ENCODE measurements at places on chromosomes 3 and 15.

DNA sequence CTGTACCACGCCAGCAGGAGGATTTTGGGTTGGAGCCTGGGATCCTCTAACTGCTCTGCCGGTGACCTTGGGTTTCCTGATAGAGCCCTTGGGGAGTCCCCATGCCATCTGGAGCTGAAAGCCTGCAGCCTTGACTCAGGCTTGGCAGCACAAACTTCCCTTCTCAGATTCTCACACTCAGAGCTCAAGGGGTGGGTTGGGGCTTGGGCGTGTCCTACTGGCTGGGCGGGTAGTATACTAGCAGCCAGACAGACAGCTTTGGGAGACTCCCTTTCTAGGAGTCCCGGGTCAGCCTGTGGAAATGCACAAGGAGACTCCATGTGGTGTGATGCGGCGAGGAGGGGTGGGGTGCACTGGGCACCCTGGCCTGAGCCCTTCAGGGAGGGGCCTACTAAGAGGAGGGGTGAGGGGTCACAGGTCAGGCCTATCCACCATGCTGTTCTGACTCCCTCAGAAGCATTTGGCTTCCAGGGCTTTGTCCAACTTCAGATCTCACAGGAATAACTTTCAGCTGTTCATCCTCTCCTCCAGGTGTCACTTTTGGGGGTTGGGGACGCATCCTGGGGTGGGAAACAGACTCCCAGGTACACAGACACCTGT, 21.6 kb upstream of the PLXNA1 start:
- H3K4me3 ChIP-seq = no peak overlapping the region
- no peaks in the 10 kb centered on the region for H3K27me3 ChIP-seq
- peaks cover 10% of the 10 kb centered on the region for H3K4me1 ChIP-seq
- peak; percentile 52 for DNase-seq
- peak overlapping the region; percentile 78 for H3K27ac ChIP-seq

- no peaks in the 10 kb centered on the region for H3K27me3 ChIP-seq
- H3K4me3 ChIP-seq = no peak overlapping the region
- no peaks in the 10 kb centered on the region for H3K4me1 ChIP-seq
- H3K36me3 ChIP-seq = no peaks in the 10 kb centered on the region
- DNase-seq = no peak
- H3K27ac ChIP-seq = no peak overlapping the region
Measured at GRCh38 chr3:674116-674515, 418.7 kb upstream of the CNTN6 start.

GRCh38 chr3:141854599-141854998, 21.8 kb upstream of the ATP1B3 start:
- no peaks in the 10 kb centered on the region for H3K36me3 ChIP-seq
- no peak overlapping the region for H3K4me3 ChIP-seq
- no peak for DNase-seq
- no peaks in the 10 kb centered on the region for H3K27me3 ChIP-seq

GRCh38 chr15:85414495-85414894, 34.1 kb downstream of the AKAP13 start:
- DNase-seq = no peak
- H3K27ac ChIP-seq = no peak overlapping the region
- H3K27me3 ChIP-seq = no peaks in the 10 kb centered on the region
- H3K4me1 ChIP-seq = no peaks in the 10 kb centered on the region

GRCh38 chr3:187739094-187739560, 6.1 kb downstream of the BCL6 start:
- peak overlapping the region; percentile 73 for H3K4me3 ChIP-seq
- peak overlapping the region; percentile 99 for H3K27ac ChIP-seq
- DNase-seq = no peak
- H3K27me3 ChIP-seq = no peaks in the 10 kb centered on the region

- H3K27ac ChIP-seq = no peak overlapping the region
- H3K36me3 ChIP-seq = no peaks in the 10 kb centered on the region
- no peak overlapping the region for H3K4me3 ChIP-seq
- H3K27me3 ChIP-seq = no peaks in the 10 kb centered on the region
- H3K4me1 ChIP-seq = no peaks in the 10 kb centered on the region
Measured at GRCh38 chr3:34150992-34151391, 352.6 kb downstream of the PDCD6IP start.

- H3K36me3 ChIP-seq = no peaks in the 10 kb centered on the region
- H3K4me3 ChIP-seq = no peak overlapping the region
- H3K27ac ChIP-seq = peak overlapping the region; percentile 41
- DNase-seq = no peak
- H3K27me3 ChIP-seq = no peaks in the 10 kb centered on the region
Measured at GRCh38 chr3:149612456-149612855, 45.4 kb downstream of the WWTR1 start.

DNA sequence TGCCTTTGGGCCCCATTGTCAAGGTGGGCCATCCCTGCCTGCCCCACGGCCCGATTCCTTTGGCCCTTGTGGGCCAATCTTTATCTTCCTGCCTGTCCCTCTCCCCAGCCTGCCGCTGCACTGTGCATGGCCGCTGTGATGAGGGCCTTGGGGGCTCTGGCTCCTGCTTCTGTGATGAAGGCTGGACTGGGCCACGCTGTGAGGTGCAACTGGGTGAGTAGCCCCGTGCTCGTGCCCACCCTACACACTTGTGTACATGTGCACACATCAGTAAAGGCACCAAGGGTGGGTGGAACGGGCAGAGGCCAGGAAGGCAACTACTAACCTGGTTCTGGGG, 12.2 kb downstream of the NT5DC2 start:
- no peaks in the 10 kb centered on the region for H3K27me3 ChIP-seq
- H3K27ac ChIP-seq = no peak overlapping the region
- no peaks in the 10 kb centered on the region for H3K36me3 ChIP-seq
- H3K4me1 ChIP-seq = peaks cover 3% of the 10 kb centered on the region
- no peak for DNase-seq
- no peak overlapping the region for H3K4me3 ChIP-seq

DNA sequence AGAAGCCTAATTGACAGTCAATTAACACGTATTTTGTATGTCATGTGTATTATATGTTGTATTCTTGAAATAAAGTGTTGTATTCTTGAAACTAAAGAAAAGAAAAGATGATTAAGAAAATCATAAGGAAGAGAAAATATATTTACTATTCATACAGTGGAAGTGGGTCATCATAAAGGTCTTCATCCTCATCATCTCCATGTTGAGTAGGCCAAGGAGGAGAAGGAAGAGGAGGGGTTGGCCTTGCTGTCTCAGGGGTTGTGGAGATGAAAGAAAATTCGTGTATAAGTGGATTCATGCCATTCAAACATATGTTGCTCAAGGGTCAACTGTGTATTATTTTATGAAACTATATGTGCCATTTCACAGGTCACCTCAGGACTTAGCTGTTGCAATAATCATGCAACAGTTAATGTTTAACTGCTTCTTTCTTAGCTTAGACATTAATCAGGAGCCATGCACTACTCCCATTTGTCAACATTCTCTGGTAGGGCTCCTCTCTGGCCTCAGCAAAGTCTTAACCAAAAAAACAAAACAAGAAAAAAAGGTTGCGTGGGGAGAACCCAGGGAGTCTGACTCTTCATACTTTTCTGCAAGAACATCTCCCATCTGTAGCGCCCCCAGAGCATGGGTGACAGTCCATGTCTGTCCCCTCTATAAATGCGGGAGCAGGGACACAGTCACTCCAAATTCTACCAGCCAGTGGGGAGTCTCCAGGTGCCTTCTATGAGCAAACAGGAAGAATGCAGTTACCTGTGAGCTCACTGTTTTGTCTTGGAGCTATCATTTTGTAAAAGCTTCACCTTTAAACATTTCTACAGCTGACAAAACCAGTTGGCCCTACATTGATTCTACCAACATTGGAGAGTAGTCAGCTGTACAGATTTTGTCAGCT, 19.9 kb upstream of the LRRC2 start:
- no peak for DNase-seq
- no peaks in the 10 kb centered on the region for H3K27me3 ChIP-seq
- H3K36me3 ChIP-seq = no peaks in the 10 kb centered on the region
- H3K4me3 ChIP-seq = no peak overlapping the region

DNA sequence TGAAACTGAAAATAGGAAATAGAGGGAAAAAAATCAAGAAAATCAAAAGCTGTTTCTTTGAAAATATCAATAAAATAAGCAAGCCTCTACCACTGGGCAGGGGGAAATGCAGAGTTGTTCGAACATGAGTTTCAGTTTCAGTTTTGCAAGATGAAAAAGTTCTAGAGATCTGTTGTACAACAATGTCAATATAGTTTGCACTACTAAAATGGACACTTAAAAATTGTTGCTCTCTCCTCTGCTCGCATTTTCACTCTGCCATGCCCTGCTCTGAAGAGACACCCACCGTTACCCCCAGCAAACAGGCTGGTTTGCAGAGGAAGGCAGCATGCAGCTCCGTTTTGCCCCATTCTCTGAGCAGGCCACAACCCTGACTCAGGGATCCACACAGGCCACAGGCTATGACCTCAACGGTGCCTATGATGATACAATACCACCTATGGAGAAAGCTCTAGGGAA, 64.5 kb downstream of the ZNF148 start:
- peak overlapping the region; percentile 6 for H3K4me3 ChIP-seq
- H3K27me3 ChIP-seq = no peaks in the 10 kb centered on the region
- no peaks in the 10 kb centered on the region for H3K4me1 ChIP-seq
- DNase-seq = no peak
- H3K27ac ChIP-seq = no peak overlapping the region
- H3K36me3 ChIP-seq = no peaks in the 10 kb centered on the region

GRCh38 chr15:99014803-99015697, 7.5 kb upstream of the PGPEP1L start:
- peak overlapping the region; percentile 89 for H3K27ac ChIP-seq
- DNase-seq = peak; percentile 80
- peak overlapping the region; percentile 66 for H3K4me3 ChIP-seq
- no peaks in the 10 kb centered on the region for H3K36me3 ChIP-seq
- H3K4me1 ChIP-seq = peaks cover 6% of the 10 kb centered on the region
- no peaks in the 10 kb centered on the region for H3K27me3 ChIP-seq

DNA sequence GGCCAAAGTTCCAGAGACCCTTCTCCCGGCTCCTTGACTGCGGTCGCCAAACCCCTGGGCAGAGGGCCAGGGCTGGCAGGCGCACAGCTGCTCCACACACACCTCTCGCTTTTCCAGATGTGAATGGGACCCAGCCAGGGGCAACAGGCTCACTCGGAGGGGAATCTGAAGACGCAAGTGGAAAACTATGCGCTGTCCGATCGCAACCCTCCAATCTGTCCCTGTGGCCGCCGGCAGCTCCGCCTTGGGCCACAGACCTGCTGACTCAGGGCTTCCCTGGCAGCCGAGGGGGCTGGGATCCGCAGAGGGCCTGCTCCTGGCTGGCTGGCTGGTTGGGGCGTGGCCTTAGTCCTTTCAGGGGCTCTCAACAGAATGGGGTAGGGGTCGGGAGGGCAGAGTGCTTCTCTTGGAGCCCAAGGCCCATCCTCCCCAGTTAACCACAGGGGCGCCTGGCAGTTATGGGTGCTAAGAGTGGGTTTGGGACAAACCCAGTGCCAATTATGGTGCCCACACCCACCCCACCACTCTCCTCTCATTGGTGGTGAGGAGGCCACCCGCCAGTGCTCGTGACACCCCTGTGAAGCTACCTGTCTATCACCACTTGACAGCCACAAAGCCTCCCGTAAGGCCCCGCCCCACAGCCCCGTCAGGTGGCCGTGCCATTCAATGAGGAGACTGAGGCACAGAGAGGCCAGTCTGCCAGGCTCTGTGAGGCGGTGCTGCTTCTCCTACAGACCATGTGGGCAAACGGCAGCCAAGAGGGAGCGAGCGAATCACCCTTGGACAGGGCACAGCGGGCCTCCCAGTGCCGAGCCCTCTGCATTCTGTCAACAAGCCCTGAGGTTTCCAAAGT, 53.8 kb downstream of the IQSEC1 start:
- H3K36me3 ChIP-seq = no peaks in the 10 kb centered on the region
- no peaks in the 10 kb centered on the region for H3K27me3 ChIP-seq
- H3K4me3 ChIP-seq = peak overlapping the region; percentile 37
- peak overlapping the region; percentile 48 for H3K27ac ChIP-seq
- H3K4me1 ChIP-seq = peaks cover 8% of the 10 kb centered on the region

DNA sequence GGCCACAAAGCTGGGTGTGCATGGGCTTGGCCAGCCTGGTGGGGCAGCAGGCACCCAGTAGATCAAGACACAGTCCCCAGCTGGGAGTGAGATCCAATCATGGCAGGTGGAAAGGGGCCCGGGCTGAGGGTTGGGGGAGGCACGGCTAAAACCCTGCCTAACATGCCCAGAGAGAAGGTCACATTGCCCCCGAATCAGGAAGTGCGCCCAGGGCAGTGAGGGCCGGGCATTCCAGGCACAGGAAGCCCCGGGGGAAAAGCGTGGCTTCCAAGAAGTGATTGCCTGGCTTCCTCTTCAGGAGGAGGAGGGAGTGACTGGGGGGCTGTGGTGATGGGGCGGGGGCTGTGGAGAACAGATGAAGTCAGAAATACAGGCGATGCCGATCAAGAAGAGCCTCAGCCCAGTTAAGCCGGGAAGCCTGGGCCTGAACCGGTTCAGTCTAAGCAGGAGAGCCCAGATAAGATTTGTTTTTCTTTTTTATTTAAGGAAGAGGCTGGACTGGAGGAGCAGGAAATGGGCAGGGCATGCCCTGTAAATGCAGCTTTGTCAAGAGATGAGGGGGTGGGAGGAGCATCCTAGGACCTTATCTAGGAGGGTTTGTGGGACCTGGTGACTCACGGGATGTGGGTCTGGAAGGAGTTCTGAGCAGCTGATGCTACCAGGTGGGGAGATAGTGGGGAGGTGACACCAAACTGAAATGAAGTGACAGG, 83.9 kb downstream of the CHSY1 start:
- no peak for DNase-seq
- no peaks in the 10 kb centered on the region for H3K36me3 ChIP-seq
- no peaks in the 10 kb centered on the region for H3K4me1 ChIP-seq

- no peak overlapping the region for H3K27ac ChIP-seq
- no peaks in the 10 kb centered on the region for H3K4me1 ChIP-seq
- H3K4me3 ChIP-seq = no peak overlapping the region
- no peaks in the 10 kb centered on the region for H3K36me3 ChIP-seq
Measured at GRCh38 chr15:82110144-82110543, 64.3 kb upstream of the MEX3B start.

DNA sequence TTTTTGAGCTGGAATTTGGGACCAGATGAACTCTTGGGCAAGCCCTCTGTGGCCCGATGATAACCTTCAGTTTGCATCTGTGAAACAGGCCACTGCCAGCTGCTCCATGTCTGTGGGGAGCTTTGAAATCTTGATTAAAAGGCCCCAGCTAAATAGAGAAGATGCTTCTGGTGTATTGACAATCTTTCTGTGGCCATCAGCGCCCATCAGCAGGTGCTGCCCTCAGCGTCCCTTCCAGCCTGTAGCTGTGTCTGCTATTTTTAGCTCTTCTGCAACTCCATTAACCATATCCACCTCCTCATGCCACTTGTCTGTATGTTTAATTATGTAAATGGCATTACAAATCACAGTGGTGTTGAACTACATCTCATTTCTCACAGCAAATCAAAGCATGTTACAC, 54.0 kb downstream of the CHCHD6 start:
- H3K27me3 ChIP-seq = no peaks in the 10 kb centered on the region
- no peak overlapping the region for H3K4me3 ChIP-seq
- no peak overlapping the region for H3K27ac ChIP-seq
- no peaks in the 10 kb centered on the region for H3K36me3 ChIP-seq

- no peaks in the 10 kb centered on the region for H3K27me3 ChIP-seq
- no peak for DNase-seq
- H3K4me1 ChIP-seq = no peaks in the 10 kb centered on the region
- H3K36me3 ChIP-seq = peaks cover 13% of the 10 kb centered on the region
Measured at GRCh38 chr15:72585476-72586058, 68.9 kb upstream of the GOLGA6B start.

GRCh38 chr3:62587579-62588031, 214.3 kb upstream of the FEZF2 start:
- no peaks in the 10 kb centered on the region for H3K27me3 ChIP-seq
- no peaks in the 10 kb centered on the region for H3K4me1 ChIP-seq
- no peaks in the 10 kb centered on the region for H3K36me3 ChIP-seq
- no peak overlapping the region for H3K27ac ChIP-seq

GRCh38 chr3:154178172-154178571, 57.0 kb downstream of the ARHGEF26 start:
- DNase-seq = no peak
- H3K4me1 ChIP-seq = no peaks in the 10 kb centered on the region
- no peaks in the 10 kb centered on the region for H3K27me3 ChIP-seq
- H3K27ac ChIP-seq = no peak overlapping the region

All from breast epithelium (tissue), 4 donors.